Heart right ventricle (tissue), 16 donors: ENCODE measurements at places on chromosomes 12 and 14. TPM values are rescaled to one million over a fixed set of nuclear protein-coding genes. Genes with fewer than 3 reads are reported as not detected.

The SRRM4 gene
- total RNA-seq: 0.24 TPM

The FBXW8 gene
- total RNA-seq: 7.5 TPM

The GPR162 gene
- 3.4 TPM for total RNA-seq

The KITLG gene
- 10.9 TPM for total RNA-seq

The AMHR2 gene
- not detected for total RNA-seq

The OR4E2 gene
- total RNA-seq: not detected

DNA sequence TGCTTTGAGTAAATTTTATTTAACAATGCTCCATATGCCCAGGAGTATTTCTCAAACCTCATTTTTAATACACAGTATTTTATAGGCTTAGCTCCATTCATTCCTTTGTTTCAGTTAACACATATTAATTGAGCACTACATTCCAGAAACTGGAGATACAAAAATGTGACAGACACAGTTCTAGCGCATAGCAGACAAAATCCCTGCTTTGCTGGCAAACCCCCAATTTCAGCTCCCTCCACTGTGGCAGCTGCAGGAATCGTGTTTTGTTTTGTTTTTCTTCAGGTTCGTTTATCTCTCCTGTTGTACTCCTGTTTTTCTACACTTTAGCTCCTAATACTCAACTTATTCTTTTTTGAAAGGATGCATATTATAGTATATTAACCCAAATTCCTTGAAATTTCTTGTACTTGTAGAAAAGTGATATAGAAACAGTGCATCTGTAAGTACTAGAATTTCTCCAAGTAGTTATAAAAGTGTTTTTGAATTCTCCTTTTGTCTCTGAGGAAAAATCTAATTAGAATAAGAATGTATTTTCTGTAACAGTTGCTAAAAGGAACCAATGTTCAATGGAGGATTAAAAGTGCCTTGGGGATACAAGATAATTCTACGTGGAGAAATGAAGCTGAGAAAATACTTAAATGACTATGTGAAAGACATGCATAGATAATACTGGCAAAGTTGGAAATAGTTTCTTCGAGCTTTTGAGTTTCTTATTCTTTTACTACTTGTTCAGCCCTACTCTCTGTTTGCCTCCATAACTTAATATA is 6.4 kb upstream of the RAB21 start:
- no peak for DNase-seq

- DNase-seq: no peak
Observed at GRCh38 chr14:33686856-33687255, 264.0 kb downstream of the EGLN3 start.

DNA sequence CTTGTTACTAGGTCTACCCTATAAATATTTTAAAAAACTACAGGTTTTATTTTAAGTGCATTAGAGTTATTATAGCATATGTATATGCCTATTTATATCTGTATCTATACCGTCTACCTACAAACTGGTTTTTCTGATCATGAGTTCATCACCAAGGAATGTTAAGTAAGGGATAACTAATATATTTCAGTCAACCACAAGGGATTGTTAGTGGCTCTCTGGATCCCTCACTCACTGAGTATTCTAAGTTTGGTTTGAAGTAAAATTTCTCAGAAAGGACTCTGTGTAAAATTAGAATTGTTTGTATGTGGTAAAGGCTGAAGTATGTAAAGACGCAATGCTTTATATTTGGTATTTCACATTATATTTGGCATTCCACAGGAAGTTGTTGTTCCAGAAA is 4.8 kb downstream of the EPYC start:
- DNase-seq: no peak

DNA sequence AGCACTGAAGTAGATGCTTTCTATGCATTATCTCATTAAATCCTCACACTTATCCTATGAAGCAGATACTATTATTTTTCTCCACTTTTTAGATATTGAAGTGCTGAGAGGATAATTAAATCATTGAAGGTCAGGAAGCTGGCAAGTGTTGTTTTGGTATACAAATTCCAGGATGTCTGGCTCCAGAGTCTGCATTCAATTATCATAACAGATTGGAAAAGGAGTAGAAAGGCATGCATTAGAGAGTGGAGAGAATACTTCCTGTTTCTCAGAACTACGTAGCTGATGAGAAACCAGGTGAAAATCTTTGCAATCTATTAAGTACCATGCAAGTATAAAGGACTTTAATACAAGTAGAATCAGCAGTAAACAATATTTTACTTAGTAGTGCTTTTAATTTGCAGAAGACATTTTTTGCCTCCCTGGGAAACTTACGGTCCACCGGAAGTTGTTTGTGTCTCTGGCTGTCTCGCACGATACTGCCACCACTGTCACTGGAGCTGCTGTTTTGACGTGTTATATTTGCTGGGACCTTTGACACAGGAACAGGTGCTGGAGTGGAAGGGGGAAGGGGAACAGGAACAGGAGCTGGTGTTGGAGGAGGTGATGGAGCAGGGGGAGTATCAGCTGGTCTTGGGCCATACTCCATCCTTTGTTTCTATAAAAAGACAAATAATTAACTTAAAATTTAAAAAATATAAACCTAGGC is 158.0 kb downstream of the EPS8 start:
- DNase-seq: no peak

DNA sequence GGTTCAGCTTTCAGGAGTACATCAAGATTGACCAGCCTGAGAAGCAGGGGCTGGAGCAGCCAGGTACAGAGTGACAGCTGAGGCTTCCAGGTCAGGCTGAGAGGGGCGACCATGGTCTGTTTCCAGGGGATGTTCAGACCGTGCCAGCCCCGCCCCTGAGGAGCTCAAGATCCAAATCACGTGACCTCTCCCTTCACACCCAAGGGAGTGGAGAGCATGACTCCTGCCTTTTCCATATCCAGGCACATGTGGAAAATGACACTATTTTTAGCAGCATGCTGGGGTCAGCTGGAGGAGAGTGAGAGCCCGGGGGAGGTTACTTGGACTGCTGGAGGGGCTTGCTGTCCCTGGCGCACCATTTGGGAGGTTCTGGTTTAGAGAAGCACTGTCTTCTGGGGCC is 92.7 kb downstream of the B4GALNT3 start:
- DNase-seq: no peak

GRCh38 chr12:107859367-107859766 is 84.9 kb downstream of the ASCL4 start:
- DNase-seq: no peak

- DNase-seq: no peak
Observed at GRCh38 chr12:105222726-105223351, 13.1 kb downstream of the APPL2 start.

GRCh38 chr12:105359856-105360255 is 29.4 kb downstream of the C12orf75 start:
- no peak for DNase-seq

DNA sequence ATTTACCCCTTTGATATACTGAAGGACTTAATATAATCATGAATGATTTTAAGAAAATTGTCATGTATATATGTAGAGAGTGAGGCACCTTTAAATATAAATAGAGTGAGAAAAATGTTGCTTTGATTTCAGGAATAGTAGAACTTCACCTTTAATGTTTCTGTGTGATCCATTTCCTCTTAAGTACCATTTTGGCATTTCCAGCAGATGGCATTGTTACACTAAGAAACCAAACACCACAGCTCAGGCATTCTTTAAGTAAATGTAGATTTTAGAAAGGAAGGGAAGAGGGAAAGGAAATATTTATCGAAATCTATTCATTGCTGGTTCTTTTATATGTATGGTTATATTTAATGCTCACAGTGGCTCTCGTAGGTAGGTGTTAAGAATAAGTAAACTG is 556.7 kb upstream of the FBXO33 start:
- no peak for DNase-seq

DNA sequence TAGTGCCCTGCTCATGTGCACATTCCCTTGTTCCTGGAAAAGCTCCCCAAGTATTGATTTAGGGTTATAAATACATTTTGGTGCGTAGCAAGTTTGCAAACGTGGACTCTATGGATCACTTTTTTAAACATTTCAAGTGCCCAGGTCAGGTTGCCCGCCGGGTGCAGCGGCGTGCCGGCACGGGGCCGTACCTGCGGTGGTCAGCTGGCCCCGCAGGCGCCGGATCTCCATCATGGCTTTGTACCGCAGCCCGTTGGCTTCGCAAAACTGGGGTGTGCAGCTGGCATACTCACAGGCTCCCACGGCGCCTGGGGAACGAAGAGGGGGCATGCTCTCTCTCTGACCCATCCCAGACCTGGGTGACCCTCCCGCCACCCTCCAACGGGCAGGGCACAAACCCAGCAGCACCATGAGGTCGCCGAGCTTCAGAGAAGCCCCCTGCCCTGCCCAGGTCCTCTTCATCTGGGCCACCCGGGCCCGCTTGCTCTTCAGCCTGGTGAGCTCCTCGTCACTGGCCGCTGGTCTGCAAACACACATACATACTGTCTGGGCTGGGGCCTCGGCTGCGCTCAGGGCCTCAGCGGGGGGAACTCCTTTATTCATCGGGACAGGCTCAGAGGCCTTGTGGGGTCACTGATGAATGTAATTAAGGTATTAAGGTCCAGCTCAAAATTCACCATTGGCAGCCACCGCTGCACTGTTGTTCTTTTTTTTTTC is 35.1 kb downstream of the DHX37 start:
- DNase-seq: no peak

- no peak for DNase-seq
Observed at GRCh38 chr12:21788089-21788983, 13.8 kb upstream of the KCNJ8 start.

DNA sequence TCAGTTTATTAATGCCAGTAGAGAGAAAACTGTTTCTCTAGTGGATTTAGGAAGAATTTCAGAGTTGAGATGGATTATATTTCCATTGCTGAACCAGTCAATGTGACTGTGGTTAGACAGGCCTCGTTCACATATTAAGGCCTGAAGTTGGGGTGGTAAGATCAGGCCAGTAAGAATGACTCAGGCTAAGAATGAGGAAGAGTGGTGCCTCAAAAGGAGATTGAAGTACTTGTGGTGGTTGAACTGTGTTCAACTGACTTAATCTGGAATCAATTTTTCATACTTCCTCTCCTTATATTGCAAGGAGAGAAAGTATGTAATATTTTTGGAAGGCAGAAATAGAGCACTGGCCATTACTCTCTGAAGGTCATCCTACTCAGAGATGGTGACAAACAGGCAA is 37.8 kb upstream of the ATF7IP start:
- no peak for DNase-seq

DNA sequence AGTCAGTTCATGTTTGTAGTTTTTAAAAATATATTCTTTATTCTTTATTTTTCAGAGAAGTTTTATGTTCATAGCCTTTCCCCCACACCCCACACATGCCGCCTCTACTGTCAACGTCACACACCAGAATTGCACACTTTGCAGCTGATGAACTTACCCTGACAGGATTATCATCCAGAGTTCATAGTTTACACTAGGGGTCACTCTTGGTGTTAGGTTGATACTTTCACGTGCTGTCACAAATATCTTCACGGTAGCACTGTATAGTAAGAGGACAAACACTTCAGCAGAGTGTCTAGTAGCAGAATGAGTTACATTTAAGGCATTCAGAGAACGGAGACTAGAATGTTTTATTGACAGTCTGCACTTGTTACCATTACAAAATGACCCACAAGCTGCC is 5.1 kb downstream of the DPPA3 start:
- DNase-seq: no peak
